NCI-H187 treated with DMSO at 0.1 percent for 48 hours (cell line): ENCODE measurements at places on chromosomes 1 and 21.
A peak's percentile ranks its signal among the peaks of the same experiment; 100 is the strongest.

GRCh38 chr1:18234790-18235242 is 127.2 kb downstream of the IGSF21 start:
- DNase-seq: peak; percentile 63

GRCh38 chr21:38768471-38769063 is 37.2 kb upstream of the ETS2 start:
- no peak for DNase-seq

DNA sequence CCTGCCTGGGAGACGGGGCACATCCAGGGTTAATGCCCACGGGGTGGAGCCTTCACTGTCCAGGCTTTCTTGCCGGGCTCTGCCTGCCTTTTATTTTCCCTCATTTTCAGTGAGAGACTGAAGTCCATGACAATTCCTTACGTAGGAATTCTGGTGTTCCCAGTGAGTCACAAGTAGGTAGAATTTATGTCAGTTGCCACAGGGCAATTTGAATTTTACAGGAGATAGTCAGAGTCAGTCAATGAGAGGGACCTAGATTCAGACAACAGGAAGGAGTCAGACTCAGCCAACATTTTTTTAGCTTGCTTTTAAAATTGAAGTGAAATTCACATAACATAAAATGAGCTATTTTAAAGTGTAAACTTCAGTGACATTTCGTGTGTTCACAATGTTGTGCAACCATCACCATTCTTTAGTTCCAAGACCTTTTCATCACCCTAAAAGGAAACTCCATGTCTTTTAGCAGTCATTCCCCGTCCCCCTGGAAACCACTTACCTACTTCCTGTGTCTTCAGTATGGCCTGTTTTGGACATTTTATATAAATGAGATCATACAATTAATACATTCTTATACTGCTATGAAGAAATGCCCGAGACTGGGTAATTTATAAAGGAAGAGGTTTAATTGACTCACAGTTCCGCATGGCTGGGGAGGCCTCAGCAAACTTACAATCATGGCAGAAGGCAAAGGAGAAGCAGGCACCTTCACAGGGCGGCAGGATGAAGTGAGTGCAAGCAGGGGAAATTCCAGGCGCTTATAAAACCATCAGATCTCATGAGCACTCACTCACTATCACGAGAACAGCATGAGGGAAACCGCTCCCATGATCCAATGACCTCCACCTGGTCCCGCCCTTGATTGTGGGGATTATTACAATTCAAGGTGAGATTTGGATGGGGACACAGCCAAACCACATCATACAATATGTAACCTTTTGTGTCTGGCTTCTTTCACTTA is 14.6 kb downstream of the AJAP1 start:
- no peak for DNase-seq

- no peak for DNase-seq
Measured at GRCh38 chr1:65059930-65060538, 88.0 kb upstream of the AK4 start.

DNA sequence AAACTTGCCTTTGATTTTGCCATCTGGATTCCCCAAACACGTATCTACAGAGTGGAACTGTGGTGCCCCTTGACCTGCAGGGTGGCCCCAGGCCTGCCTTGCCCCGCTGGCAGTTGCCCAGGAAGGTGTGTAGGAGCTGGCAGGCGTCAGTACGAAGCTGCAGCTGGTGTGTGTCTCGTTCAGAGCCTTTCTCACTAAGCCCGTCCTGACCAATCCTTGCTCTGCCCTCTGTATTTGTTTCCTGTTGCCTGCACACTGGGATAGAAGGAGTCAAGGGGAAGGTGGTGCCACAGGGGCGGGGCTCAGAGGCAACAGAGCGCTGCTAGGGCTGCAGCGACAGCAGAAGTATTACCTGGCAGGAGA is 5.2 kb upstream of the VSIG8 start:
- peak; percentile 95 for DNase-seq

GRCh38 chr1:52877554-52877953 is 35.0 kb downstream of the ZYG11A start:
- DNase-seq: no peak

DNA sequence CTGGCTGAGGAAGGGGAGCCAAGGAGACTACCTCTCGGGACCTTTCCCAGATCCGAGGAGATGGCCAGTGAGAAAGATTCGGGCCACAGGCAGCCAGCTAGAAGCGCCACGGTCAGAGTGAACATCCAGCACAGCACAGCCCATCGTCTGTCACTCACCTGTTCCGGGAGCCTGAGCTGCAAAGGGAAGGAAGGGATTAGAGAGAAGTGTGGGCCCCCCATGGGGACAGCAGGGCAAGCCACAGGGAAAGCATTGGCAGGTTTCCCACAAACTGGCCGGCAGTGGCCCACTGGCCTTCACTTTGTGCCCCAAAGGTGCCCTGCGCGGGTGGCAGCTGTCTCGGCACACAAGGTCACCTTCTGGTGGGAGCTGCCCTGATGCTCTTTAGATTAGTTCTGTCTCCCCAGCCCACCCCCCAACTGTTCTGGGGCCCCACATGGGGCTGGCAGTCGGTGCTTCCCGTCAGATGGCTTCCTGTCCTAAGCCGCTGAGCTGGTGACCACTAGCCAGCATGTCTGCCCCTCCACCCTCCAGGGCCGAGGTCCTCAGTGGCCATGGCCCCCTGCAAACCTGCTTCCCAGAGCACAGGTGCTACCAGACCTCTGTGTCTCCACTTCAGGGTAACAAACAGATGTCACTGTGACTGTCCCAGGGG is 56.7 kb downstream of the LACTBL1 start:
- no peak for DNase-seq

DNA sequence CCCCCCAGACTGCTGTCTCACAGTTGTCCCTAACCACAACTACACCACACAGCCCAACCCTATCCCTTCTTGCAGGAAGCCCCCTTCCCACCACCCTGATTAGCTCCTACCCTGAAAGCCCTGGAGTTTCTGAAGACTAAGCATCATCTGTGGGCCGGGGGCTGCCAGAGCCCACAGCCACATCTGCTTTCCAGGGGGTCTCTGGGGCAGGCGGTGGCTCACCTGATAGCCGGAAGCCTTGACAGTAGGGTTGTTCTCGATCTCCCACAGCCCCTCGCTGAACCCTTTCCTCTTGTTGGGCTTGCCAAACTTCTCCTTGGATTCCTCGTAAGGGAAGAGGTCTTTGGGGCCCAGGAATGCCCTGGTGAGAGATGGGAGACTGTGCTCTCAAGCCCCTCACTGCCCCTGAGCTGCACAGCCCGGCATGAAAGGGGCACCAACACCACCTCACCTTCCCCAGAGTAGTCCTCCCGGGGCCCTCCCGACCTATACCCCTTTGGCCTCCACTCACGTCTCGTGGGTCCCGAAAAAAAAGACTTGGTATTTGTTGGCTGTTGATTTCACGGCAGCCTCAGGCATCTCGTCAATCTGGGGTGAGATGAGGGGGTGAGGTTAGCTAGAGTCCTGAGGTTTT is 4.0 kb upstream of the MRPL24 start:
- DNase-seq: no peak

DNA sequence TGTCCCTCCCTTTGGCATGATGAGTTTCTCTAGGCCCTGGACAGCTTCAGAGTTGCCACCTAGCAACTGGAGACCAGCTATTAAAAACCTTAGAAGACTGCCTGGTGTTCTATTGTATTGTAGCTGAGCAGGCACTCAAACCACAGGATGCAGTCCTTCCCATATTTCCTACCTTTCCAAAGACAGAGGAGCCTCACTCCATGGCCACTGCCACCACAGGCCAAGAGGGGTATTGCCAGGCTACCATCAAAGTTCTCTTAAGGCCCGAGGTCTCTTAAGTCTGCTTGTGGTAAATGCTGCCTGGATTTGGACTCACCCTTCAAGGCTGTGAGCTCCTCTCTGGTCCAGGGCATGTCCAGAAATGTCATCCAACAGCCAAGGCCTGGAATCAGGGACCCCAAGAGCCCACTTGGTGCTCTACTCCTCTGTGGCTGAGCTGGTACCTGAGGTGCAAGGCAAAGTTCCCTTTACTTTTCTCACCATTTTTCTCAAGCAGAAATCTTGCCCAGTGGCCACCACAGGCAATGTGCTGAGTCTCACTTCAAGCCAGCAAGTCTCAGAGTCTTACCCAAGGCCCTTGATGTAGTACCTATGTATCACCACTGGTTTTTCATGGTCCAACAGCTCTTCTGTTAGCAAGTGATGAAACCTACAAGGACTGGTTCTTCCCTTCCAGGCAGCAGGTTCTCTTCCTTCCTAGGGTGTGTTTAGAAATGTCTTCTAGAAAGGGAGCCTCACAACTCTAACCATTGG is 269.4 kb downstream of the AMY1C start:
- DNase-seq: no peak

DNA sequence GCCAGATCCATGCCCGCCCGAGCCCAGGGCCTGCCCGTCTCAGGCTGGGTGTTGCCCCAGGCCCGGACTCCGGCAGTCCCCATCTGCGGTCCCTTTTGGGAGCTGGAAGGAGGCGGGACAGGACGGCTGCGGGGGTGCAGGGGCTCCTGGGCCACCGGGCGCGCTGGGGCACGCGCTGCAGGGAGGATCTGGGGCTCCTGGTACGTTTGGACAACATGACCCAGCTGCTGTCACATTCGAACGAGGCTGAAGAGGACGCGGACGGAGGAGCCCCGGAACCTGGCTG is 6.6 kb upstream of the CALML6 start:
- no peak for DNase-seq

GRCh38 chr1:86515597-86515996 is 31.3 kb upstream of the CLCA4 start:
- no peak for DNase-seq

- no peak for DNase-seq
Measured at GRCh38 chr1:79524126-79524525, 517.6 kb upstream of the ADGRL4 start.

GRCh38 chr1:148385371-148386030 is 97.6 kb downstream of the PPIAL4G start:
- no peak for DNase-seq

DNA sequence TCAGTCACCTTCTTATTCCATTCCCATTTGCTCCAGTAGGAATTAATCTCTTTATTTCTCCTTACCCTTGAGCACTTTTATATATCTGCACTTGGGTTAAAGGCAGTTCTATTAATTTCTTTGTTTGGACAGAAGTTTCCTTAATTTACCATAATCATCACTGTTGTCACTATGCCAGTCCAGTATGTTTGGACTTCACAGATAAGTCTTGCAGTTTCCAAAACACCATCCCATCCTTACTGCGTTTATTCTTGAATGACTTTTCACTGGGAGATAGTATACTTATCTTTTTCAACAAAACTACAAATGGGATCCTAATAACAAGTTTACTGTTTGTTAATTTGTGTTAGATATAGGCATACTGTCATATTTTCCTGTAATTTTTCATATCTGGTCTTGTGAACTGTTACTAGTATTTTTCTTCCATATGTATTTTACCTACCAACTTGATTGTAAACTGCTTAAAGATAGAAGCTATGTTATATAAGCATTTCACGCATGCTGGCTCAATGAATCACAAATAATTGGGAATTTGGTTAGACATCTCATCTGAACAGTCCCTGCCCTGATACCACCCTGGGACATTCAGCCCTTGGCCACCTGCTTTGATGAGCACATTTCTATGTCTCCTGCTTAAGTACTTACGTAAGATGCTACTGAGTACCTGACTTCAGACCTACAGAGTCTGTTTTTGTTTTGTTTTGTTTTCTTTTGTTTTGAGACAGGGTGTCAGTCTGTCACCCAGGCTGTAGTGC is 78.2 kb downstream of the OLFML2B start:
- DNase-seq: no peak

DNA sequence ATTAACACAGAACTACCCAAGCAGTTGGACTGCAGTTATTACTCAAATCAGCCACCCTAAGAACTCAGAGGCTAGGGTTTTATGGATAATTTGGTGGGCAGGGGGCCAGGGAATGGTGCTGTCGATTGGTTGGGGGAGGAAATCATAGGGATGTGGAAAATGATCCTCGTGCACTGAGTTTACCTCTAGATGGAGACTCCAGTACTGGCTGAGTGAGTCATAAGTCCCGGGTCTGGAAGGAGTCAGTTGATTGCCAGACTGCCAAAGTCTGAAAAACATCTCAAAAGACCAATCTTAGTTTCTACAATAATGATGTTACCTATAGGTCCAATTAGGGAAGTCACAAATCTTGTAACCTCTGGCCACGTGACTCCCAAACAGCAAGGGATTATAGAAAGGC is 257.5 kb upstream of the PRMT6 start:
- no peak for DNase-seq

DNA sequence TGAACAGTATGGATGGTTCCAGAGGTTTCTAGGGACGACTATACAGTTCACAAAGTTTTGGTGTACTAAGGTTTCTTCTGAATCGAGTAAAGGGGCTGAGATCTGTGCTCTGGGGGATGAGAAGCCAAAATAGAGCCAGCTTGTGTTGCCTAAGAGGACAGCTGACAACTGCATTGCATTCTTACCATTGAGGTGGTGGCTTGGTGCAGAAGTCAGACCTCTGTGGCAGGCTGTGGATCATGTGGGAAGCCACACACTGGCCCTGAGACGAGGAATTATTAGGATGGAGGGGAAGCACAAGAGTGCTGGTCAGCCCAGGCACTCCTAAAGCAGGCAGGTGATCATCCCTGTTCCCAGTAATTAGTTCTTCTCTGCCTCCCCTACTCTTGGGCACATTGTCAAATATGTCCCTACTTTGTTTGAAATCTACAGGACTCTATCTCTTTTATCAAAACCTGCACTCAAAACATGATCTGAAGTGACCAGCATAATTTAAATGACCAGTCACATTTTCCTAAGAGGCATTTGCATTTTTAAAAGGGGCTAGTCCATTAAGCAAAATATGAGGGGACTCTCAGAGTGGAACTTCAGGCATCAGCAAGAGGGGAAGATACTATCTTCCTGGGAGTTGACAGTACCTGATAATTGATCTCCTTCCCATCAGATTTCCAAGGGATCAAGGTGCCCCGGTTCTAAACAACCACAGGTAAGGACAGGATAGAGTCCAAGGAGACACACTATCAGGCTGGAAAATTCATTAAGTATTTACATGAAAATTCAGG is at the start of gene FCRLB:
Gene FCRLB (plus strand): TSS at position 589 of the 782 bp plus-strand sequence. CDS start 1,129 bp downstream, outside the sequence.
- DNase-seq: no peak

GRCh38 chr1:30744060-30744756 is 13.4 kb downstream of the LAPTM5 start:
- no peak for DNase-seq

GRCh38 chr1:89608984-89609725 is 23.8 kb upstream of the LRRC8C start:
- DNase-seq: no peak

GRCh38 chr1:84715342-84716019 is 25.2 kb upstream of the SSX2IP start:
- DNase-seq: peak; percentile 94
